ENCODE measurements at places on chromosomes 13 and 19.

DNA sequence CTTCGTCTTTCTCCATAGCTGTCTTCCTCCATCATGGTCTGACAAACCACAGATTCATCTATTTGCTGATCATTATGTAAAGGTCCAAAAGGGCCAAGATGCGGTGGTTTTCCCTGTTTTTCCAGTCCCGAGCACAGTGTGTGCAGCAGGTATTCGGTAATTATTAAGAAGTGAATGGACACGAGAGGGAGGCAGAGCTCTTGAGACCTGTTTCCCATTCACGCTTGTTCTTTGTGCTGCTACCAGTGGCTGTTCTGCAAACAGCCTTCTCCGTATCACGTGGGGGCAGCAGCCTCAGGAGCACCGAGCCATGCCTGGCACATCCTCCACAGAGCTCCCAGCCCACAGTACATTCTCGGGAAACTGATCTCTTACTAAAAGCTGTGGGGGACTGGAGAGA, 50.3 kb downstream of the CCDC70 start:
- no peak for DNase-seq

DNA sequence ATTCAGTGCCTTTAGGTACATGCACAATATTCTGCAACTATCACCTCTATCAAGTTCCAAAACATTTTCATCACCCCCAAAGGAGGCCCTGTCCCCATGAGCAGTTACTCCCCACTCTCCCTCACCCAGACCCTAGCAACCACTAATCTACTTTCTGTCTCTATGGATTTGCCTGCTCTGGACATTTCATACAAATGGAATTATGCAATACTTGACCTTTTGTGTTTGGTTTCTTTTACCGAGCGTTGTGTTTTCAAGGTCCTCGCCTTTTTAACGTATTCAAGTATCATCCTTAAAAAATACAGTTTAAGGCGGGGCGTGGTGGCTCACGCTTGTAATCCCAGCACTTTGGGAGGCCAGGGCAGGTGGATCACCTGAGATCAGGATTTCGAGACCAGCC, 159.7 kb downstream of the IER2 start:
- no peak for DNase-seq

DNA sequence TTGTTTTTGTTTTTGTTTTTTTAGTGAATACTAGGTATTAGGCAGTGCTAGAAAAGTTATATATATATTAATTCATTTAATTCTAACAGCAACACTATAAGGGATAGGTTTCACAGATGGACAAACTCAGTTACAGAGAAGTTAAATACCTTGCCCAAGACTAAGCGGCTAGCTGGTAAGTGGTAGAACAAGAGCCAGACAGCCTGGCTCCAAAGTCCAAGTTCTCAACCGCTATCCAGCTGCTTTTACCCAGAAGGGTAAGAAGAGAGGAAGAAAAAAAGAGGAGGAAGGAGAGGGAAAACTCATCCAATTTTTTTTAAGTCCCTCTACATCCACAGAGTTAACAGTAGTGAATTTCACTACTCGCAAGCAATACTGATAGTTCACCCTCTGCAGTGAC, 217.0 kb downstream of the SPRY2 start:
- no peak for DNase-seq

- DNase-seq = no peak
These were observed 506.7 kb upstream of the GPC6 start for GRCh38 chr13:92719868-92720267.

GRCh38 chr19:18340190-18340989, at the start of gene PGPEP1:
Gene PGPEP1 (plus strand): TSS chr19:18340598. CDS start chr19:18340682, 84 bp downstream.
- DNase-seq = peak; percentile 91

All from osteocyte (in vitro differentiated cells).